Brain (organoid and tissue), 16 donors: ENCODE measurements at places on chromosomes 11 and 22. TPM values are rescaled to one million over a fixed set of nuclear protein-coding genes. Genes with fewer than 3 reads are reported as not detected.

CD82 gene
- polyA plus RNA-seq: 43.1 TPM

UCP3 gene
- 1.1 TPM for polyA plus RNA-seq

C11orf21 gene
- not detected for polyA plus RNA-seq

SLC35F2 gene
- polyA plus RNA-seq: 2.5 TPM

KIAA1671 gene
- polyA plus RNA-seq: 8.6 TPM

- no peak for DNase-seq
Measured at GRCh38 chr11:128852327-128853023, 14.6 kb downstream of the KCNJ1 start.

DNA sequence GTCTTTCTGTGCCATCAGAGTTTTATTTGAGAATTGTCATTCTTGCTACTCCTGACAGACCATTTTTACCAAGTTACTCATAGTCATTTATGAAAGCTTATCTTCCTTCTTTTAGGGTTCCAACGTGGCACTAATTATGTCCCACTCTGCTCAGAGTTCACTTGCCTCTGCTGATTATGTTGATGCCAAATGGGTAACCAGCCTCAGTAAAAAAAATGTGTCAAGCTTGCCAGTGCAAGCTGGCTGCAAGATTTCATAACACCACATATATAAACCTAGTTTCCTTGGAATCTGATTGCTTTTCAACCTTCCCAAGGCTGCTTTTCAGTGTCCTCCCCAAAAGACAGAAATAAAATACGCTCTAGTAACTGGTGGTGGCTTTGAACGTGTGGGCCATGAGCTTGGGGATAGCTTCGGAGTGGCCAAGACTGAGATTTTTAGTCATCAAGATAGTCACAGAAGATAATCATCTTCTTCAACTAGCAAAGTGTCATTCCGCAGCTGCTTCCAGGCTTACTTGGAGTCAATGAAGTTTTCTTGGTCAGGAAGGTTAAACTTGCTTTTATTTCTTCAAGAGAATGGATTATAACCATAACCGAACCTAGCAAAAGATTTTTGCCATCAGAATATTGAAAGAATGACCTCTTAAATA is 29.5 kb upstream of the APOA1 start:
- no peak for DNase-seq

GRCh38 chr11:126658306-126659056 is 303.0 kb downstream of the ST3GAL4 start:
- DNase-seq: no peak

DNA sequence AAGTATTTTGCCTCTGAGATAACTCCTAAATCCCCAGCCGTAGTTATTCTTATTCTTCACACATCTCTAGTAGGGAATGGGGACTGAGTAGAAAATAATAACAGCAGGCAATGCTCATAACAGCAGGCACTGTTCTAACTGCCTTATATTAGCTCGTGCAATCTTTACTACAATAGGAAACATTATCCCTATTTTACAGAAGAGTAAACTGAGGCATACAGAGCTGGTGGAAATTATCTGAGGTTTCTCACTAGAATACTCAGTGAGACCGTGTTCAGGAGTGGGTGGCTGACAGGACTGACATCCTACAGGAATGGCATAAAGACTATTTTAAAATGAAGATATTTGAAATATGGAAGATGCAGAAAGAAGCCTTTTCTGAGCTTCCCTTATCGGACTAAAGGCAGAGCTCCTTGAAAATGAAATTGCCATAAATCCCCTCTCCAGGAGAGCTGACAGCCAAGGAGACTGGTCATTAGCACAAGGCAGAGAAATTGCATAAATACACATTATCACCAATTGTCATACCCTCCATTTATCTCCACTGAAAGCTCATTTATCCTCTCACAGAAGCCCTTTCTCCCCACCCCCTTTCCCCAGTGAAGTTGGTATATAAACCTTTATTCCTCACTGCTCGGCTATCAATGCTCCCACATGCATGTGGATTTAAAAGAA is 93.9 kb downstream of the RASSF10 start:
- DNase-seq: peak; percentile 13

DNA sequence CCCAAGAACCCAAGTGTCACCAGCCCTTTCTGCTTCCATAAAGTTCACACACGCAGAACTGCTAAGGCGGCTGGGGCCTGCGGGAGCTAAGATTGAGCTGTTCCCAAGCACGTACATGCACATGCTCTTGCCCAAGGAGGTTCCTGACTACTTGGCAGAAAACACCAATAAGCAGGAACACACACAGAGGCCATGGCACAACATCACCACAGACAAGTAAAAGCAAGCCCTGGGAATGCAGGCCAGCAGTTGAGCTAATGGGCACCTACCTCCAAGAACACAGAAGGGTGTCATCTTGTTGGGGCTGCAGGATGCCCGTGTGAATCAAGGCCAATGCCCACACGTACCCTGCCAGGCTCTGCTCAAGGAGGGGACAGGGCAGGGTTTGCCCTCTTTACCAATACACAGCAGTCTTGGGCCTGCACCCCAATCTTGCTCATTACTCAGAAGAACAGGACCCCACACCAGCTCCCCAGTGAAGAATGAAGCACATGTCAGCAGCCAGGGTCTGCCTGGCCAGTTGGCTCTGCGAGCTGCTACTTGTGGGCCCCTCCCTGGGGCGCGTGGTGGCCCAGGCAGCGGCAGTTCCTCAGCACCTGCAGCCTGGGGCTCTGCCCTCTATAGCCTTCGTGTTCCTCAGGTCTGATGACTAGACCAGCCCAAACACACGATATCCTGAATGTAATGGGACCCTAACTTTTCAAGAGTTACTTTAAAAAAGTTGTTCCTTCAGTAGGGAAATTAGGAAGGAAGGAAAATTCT is 32.3 kb upstream of the CYP2D6 start:
- DNase-seq: no peak

GRCh38 chr11:121482231-121483129 is 29.7 kb upstream of the SORL1-AS1 start:
- no peak for DNase-seq

GRCh38 chr22:29693671-29694070 is 26.1 kb upstream of the CABP7 start:
- DNase-seq: no peak

DNA sequence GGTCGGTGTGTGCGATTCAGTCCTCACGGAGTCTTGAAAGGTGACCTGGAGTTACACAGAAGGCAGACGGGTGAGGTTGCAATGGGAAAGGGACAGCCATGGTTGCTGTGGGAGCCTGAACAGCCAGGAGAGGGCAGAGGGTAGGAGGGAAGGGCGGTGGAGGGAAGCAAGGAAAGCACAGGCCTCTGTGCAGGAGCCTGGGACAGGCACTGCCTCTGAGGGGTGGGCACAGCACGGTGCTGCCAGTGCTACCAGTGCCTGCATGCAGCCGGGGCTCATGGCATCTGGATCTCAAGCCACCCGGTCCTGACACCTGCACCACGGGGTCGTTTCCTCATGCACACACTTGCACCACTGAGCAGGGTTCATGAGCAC is 401.0 kb downstream of the TBC1D22A start:
- DNase-seq: no peak

DNA sequence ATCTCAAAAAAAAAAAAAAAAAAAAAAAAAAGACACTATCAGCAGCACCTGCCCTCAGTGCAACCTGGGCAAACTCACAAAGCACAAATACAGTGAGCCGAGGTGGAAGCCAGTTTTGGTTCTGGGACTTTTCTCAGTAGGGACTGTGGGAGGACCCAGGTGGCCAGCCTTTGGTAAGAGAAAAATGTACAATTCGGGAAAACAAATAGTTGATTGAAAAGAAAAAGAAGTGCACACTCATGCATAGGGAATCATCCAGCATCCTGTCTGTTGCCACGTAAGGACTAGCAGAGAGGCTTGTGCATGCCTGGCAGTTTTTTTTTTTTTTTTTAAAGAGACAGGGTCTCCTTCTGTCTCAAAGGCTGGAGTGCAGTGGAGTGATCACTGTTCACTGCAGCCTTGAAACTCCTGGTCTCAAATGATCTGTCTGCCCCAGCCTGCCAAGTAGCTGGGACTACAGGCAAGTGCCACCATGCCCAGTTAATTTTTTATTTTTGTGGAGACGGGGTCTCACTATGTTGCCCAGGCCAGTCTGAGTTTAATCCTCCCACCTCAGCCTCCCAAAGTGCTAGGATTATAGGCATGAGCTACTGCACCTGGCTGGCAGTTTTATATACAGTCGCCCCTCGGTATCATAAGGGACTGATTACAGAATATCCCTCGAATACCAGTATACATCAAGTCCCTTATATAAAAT is 36.7 kb downstream of the TPST2 start:
- DNase-seq: no peak

DNA sequence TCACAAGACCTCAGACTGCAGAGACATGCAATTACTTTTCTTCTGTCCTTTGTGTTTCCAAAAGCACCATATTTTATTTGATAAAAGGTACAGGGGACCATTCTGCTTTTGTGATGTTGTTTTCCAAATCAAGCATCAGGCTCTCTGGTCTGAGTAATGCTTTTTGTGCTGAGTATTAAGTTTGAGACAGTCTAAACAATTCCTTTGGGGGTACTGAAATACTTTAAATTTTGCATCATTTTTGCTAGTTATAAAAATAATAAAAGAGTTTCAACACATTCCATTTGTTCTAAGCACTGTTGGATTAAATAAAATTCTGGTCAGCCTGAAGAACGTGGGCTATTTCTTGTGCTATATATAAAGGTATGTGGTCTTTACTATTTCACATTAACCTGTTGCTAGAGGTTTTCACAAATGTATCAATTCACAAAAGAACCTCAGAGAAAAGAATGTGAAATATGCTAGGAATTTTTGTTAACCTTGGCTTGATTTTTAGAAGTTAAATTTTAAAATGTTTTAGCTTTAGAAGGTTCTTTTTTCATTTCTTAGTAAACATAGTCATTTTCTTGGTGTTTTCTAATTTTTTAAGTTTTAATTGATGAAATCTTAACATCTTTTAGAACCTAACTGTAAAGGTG is 61.6 kb downstream of the C22orf31 start:
- DNase-seq: no peak

DNA sequence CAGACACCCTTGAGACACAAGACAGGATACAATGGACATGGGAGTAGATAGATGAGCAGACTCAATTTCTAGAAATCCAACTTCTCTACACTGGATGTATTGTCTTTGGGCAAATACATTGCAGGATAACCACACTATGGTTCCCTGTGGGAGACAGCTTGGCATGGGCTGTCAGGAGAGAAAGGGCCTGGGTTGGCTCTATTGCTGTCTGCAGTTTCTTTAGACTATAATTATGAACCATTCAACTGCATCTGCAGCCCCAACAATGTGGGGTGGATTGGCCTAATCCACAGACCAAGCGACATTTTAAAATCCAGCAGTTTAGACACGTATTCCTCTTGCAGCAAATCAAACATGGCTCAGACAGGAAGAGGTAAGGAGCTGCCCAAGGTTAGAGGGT is 60.3 kb downstream of the ETS1 start:
- DNase-seq: peak; percentile 49

DNA sequence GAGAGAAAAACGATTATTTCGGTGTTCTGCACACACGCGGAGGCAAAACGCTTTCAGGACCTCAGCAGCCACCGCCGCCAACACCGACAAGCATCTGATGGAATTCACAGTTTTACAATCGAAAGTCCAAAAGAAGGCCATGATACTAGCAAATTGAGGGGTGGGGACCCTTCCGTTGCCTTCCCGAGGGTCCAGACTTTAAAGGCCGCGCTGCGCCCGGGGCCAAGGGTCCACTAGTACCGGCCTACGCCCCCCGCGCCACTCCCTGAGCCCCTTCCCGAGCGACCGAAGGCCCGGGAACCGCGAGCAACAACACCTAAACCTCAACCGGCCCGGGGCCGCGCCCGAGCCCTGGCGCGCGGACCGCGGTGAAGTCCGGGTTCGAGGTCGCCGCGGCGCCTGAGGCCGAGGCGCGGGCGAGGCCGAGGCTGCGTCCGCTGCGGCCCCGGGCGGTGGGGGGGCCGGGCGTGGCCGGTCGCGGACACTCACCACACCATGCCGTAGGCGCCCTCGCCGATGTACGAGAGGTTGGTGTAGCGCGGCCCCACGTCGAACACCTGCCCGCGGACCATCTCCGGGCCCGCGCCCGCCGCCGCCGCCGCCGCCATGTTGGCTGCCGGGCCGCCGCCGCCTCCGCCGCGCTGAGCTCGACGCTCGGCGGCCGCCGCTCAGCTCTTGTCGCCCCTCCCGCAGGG is 465 bp downstream of the MAPK1 start:
- DNase-seq: peak; percentile 61
